ENCODE measurements at places on chromosomes 16 and 17.

DNA sequence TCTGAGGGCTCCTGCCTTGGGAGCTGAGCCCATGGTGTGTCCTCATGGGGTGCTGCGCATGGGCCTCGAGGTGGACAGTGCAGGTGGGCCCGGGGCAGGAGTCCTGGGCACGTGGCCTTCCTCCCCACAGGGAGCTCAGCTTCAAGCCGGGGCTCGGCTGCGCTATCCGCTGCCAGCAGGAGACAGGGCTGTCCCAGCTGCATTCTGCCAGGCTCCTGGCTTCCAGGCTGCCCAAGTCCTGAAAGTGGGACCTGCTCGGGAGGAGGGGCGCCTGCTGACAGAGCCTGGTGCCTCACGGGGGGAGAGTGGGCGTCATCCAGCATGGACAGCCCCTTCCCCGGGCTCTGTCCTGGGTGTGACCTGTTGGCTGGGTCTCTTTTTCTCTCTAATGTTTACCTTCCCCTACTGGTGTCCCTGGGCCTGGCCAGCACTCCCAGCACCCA is 7.1 kb downstream of the TRAF7 start:
- no peak for DNase-seq

- no peak for DNase-seq
These were observed 117.9 kb upstream of the CES5A start for GRCh38 chr16:55993088-55993487.

DNA sequence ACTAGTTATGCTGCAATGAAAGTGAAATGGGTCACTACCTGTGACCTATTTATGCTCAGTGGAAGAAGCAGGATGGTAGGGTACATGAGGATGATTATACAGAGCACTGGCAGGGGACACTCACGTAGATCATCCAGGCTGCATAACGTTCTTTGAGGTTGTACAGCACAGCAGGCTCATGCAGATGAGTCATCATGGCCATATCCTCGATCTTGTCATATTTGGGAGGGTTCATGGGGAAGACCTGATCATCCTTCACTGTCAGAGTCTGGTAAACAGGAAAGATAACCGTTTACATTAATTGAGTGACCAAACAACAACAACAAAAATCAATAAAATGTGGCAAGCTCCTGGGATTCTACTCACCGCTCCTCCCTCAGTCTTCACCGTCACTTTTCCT is 2.1 kb downstream of the MYH2 start:
- no peak for DNase-seq

DNA sequence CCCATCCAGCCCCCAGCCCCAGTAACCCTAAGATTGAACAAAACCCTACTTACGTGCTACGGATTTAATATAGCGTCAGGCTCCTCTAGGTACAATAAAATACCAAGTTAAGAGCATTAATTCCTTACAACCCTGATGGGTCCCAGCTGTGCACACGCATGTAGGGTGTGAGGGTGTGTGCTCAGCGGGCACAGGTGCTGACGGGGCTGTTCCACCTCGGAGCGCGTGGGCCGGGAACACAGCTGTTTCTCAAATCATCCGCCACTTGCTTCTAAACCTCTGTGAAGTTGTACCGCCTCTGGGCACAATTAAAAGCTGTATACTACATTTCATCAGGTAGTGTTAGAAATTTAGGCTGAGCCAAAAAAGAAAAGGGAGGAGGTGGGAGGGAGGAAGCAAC is 478.6 kb downstream of the MAF start:
- no peak for DNase-seq

GRCh38 chr17:78897664-78898047 is 5.3 kb downstream of the CEP295NL start:
- DNase-seq: no peak

DNA sequence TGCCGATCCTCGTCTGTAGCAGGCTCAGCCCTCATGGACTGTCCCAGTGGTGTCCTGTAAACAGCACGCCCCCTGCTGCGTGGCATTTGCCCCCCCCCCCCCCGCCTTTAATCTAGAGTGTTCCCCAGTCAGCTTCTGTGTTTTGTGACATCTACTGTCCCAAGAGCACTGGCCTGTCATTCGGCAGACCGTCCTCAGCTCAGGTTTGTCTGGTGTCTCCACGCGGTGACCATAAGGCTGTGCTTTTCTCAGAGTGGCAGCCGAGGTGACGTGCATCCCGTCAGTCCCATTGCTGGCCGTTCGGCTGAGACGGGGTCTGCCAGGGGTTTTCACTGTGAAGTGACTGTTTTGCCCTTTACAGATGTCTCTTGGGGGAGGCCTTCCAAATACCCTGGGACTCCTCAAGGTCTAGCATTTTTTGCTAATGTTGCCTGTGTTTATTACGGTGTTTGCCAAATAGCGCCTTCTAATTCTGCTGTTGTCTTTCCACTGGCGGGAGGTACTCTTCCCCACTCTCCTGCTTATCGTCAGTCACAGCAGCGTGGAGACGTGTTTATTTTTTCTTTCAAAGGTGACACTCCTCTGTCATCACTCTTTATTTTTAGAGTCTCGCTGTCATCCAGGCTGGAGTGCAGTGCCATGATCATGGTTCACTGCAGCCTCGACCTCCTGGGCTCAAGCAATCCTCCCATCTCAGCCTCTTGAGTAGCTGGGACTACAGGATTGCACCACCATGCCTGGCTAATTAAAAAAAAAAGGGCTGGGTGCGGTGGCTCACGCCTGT is 5.7 kb upstream of the MRPL12 start:
- no peak for DNase-seq

DNA sequence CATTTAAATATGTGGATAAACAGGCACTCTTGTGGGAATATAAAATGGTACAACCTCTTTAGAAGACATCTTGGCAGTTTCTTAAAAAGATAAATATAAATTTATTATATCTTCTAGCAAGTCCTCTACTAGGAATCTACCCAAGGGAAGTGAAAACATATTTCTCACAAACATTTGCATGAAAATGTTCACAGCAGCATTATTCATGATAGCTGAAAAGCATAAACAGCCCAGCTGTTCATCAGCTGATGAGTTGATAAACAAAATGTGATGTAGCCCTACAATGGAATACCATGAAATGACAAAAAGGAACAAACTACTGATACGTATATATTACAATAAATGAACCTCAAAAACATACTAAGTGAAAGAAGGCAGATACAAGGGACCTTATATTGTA is 12.0 kb downstream of the DGKE start:
- no peak for DNase-seq

GRCh38 chr16:72812672-72813071 is 235.3 kb downstream of the ZFHX3 start:
- no peak for DNase-seq

GRCh38 chr16:69105501-69106361 is at the start of gene HAS3:
Gene HAS3, plus strand, starts transcription at chr16:69105653. Its CDS starts 3,743 bp downstream, at chr16:69109396.
- peak; percentile 17 for DNase-seq

DNA sequence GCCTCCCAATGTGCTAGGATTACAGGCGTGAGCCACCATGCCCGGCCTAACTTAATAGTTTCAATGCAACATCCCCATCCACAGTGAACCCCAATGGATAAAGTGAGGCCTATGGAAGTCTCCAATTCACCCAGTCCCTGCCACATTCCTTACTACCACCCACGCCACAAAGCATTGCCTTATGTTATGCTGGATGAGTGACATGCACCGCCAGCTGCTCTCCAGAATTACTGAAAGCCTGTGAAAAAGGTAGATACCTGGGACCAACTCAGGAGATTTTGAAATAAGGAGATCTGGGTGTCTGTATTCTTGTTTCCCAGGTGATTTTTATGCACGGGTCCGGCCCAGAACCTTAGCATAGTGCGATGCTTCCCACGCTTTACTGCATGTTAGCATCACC is 16.9 kb upstream of the GAS7 start:
- no peak for DNase-seq
